ENCODE measurements at places on chromosomes 2 and 18.

DNA sequence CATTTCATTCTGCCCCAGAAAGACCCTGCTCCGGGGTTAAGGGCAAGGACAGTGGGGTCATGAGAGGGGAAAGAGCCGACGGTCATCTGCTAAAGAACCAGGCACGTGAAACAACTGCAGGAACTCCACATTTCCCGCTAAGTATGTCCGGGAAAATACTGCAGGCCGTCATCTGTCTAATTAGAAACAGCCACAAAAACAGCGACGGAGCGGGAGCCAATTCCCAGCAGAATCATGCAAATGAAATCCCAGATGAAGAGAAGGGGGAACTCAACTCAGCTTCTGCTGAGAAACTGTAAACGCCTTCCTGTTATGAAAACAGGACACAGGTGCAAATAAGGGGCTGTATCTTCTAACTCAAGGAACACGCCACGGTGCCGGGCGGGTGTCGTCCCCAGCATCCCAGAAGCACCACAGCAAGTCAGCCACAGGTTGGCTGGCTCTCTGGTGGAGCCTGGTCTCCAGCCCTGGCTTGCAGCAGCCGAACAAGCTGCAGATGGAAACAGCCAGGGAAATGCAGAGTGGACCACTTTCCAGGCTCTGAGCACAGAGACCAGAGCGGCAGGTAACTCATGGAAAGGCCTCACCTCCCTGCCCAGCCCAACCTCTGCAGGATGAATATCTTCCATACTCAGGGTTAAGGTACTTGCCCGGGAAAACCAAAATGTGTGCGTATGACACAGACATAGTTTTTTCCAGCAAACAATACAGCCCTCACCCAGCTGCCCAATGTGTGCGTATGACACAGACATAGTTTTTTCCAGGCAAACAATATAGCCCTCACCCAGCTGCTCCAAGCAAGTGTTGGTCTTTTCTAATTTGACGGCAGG lies 28.9 kb downstream of the PXDN start:
- DNase-seq = no peak

- peak; percentile 11 for DNase-seq
Measured at GRCh38 chr2:32264422-32265105, at the start of gene NLRC4. Gene NLRC4 (minus strand): TSS chr2:32264886. CDS start chr2:32256775, 8,111 bp downstream.

- DNase-seq = no peak
Measured at GRCh38 chr2:42430188-42430587, 63.6 kb downstream of the KCNG3 start.

GRCh38 chr2:215884451-215885087 lies 128.8 kb downstream of the MREG start:
- no peak for DNase-seq

- no peak for DNase-seq
Measured at GRCh38 chr18:45437366-45437765, 177.9 kb upstream of the SLC14A2 start.

GRCh38 chr2:138010890-138011289 lies 46.6 kb downstream of the HNMT start:
- DNase-seq = no peak

GRCh38 chr18:32470460-32470713 lies 295 bp downstream of the GAREM1 start:
- DNase-seq = no peak

GRCh38 chr2:12352889-12353288 lies 363.8 kb upstream of the TRIB2 start:
- DNase-seq = no peak

DNA sequence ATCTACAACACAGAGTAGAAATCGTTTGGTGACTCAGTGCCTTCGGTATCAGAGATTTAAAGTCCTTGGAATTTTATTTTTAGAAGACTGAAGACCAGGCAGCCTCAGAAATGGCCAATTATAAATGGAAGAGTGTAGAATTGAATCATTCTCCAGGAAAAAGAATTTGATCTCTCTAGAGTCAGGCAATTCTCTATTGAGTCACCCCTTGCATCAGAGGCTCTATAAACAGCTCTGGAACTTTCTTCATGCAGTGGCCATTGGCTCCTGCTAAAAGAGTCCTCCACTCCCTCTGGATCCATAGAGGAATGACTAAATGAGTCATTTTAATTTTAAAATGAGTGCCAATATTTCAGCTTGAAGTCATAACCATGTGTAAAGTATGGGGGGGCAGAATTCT lies 816.2 kb downstream of the TDRD15 start:
- no peak for DNase-seq

DNA sequence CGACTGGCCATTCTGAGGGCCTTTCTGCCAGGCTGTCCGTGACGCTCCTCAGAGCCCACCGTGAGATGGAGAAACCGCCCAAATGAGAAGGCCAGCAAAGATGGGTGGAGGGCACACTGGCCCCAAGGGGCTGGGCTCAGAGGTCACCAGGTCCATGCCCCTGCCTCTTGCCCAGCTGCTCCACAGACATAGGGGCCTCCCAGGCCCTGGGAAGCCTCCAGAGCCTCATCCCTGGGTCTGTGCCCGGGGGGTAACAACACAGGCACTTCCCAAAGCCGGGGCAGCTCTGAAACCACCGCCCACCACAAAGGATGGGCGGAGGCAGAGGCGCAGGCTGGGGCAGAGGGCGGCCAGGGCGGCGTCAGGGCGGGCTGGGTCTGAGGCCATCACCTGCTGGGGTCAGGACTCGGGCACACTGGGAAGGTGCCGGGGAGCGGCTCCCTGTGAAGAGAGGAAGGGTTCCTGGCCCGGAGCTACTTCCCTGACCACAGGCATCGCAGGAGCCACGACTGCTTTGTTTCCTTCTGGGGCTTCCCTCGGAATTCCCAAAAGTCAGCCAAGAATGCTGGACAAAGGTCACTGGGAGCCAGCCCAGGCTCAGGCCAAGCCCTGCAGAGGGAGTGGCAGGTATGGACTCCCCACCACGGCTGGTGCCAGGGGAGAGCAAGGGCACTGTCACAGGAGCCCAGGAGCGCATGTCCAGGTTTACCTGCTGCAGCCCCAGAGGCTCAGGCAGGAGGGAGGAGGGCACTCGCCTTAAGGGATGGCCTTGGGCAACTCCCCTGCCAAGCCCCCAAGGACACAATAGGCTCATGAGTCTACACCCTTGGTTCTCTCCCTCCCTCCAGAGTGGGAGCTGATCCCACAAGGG lies 9.4 kb downstream of the CYP26B1 start:
- DNase-seq = no peak

DNA sequence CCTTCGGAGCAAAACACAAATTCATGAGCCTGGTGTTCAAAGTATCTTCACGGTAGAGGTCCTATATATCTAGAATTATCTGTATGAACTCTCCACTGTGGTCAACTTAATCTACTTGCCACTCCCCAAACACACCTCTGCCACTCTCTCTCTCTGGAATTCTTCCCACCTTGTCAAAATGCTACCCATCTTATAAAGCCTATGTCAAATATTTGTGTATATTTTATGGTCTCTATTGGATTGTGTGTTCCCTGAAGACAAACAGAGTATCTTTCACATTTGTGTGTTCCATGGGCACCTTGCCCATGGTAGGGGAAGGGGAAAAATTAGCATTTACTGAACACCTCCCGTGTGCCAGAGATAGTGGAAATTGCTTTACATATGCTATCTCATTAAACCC lies 83.2 kb upstream of the ATL2 start:
- DNase-seq = no peak

- no peak for DNase-seq
Measured at GRCh38 chr2:202410092-202410491, 34.0 kb downstream of the BMPR2 start.

GRCh38 chr18:36760598-36760997 lies 68.2 kb downstream of the TPGS2 start:
- DNase-seq = no peak

GRCh38 chr2:38672445-38673391 lies 6.8 kb downstream of the GALM start:
- DNase-seq = no peak

DNA sequence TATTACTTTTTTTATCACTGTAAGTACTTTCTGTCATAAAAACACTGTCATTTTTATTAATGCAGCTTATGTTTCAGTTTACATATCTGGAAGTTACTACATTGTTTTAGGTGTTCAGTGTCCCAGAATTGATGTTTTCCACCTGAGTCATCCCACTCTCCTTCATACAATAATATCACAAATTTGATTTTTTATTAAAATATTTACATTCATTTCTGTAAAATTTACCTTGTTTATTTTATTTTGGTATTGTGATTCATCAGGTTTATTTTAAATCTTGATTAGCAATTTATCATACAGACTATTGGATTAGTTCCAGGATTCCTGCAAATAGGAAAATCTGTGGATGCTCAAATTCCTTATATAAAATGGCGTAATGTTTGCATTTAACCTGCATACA lies 1662.9 kb downstream of the SUCLG1 start:
- no peak for DNase-seq

- peak; percentile 43 for DNase-seq
Measured at GRCh38 chr2:38528008-38528442, 74.7 kb downstream of the HNRNPLL start.

- DNase-seq = no peak
Measured at GRCh38 chr2:237711458-237712150, 84.2 kb downstream of the LRRFIP1 start.

GRCh38 chr2:241137276-241138190 lies 11.7 kb downstream of the PASK start:
- no peak for DNase-seq

- DNase-seq = no peak
Measured at GRCh38 chr2:72613931-72614330, 211.9 kb downstream of the EXOC6B start.

- no peak for DNase-seq
Measured at GRCh38 chr2:174554529-174555150, 43.0 kb downstream of the WIPF1 start.

- DNase-seq = no peak
Measured at GRCh38 chr2:224222291-224222690, 179.6 kb downstream of the FAM124B start.

- DNase-seq = no peak
Measured at GRCh38 chr2:96687266-96687665, 44.7 kb downstream of the FER1L5 start.

DNA sequence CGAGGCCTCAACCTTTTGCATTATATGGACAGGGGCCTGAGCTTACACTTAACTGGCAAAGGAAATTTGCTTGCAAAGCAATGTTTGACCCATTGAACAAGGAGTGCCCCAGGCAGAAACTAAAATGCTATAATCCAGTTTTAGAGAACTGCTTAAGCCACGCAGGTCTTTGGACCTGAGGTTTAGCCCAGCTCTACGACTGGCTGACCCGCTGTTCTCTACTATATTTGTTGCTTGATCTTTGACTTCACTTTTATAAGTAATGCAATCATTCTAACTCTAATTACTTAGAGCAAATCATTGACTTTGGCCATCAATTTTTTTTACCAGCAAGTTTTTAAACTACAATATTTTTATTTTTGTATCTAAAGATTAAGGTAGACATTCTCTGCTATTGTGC lies 268.8 kb downstream of the MREG start:
- DNase-seq = no peak

DNA sequence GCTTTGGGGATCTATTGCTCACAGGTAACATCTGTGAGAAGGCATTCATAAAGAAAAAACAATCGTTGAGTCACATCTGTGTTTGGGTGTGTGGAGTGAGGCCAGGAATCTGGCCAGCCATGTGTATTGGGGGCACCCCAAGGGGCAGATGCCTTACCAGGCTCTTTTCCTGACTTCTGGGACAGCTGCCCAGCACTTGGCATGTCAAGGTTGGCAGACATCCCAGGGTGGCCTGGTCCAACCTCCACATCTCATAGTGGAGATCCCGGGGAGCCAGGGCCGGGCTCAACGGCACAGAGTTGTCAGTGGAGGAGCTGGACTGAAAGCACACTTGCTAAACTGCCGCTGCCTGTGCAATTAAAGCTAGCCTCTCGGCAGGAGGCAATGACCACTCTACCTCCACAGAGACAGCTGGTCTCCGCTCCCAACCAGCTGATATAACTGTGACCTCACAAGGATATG lies 75.3 kb upstream of the MGAT4A start:
- DNase-seq = no peak
